ENCODE measurements at places on chromosomes 3 and 15.

DNA sequence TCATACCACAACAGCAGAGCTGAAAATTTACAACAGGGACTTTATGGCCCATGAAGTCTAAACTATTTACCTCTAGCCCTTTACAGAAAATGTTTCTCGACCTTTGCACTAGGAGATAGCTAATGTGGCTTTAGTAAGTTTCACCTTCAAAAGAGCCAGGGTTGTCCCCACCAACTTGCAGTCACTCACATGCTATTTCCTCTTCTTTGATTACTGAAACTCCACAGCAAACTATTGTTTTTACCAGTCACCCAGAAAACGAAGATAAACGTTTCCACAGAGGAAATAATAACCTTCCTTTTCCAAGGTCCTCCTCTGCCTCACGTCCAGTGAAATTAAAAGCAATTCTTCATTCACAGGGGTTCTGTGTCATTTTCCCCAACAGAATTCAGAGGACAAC is 48.2 kb downstream of the WWTR1 start:
- DNase-seq, result no peak

DNA sequence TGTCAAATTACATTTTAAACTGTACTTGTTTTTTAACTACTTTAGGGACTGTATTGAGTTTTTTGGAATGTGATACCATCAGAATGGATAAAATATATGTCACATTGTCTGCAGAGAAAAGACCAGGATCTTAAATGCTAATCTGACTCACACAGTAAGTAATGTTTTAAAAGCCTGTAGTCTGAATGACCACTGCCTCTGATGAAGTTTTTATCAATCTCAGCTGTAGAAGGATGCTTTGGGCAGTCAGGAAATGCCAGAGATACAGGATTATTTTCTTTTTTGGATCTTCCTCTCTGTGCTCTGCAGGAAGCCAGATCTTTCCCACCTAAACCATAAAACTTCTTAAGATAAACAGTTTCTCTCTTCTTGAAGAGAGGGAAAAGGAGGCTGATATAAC is 73.1 kb upstream of the PRTG start:
- no peak for DNase-seq

GRCh38 chr3:121490161-121490560 is 55.6 kb downstream of the POLQ start:
- no peak for DNase-seq

- no peak for DNase-seq
These were observed 2.1 kb downstream of the ZFAND6 start for GRCh38 chr15:80061582-80061981.

DNA sequence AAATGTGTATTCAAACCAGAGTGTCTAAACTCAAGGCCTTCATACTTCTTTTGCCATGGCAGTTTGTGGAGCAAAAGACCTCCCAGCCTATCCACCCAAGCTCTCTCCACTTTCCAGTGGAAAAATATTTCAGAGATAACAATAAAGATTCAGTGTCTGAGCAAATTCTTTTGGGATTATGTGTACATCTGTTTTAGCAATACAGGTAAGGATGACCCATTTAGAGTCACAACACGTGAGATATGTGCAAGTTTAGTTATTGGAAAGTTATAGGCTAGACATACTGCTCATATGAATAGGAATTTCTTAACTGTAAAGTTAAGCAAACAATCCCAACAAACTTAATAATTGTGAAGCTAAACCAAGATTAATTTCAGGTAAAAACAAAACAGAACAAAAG is 174.5 kb upstream of the LRIG1 start:
- no peak for DNase-seq

- no peak for DNase-seq
These were observed 244.4 kb downstream of the SOX2 start for GRCh38 chr3:181956122-181956521.

GRCh38 chr3:124886168-124887056 is 753 bp downstream of the ITGB5 start:
- DNase-seq, result no peak

- no peak for DNase-seq
These were observed 51.6 kb upstream of the CPOX start for GRCh38 chr3:98645039-98645438.

DNA sequence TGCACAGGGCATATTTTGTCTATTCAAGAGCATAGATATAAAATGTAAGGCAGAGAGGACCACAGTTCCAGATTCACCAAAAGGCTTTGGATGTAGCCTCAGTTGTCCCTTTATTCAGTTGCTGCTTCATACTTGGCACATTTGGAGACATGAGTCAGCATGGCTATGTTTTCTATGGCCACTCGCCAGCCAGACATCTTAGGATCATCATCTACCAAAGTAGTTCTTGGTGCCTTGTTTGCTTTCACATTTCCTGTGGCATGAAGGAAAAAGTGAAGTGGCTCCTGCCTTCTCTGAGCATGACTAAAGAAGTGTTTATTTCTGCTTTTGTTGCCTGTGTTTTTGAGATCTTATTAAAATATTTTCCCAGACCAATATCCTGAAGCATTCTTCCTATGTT is 7.2 kb downstream of the SUSD5 start:
- DNase-seq, result no peak

DNA sequence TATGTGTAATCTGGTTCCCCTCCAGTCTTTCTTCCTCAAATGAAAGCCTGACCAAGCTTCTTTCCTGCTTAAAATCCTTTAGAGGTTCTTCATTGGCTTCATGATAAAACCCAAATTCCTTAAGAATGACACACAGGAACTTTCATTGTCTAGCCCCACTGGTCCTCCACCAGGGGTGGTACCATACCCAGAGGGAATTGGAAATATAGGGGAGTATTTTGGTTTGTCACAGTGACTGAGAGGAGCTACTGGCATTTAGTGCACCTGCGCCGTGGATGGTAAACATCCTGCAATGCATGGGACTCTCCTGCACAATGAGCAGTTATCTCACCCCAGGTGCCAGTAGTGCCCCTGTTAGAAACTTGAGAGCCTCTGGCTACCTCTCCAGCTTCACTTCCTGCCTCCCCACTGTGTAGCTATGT is 10.8 kb downstream of the ZWILCH start:
- no peak for DNase-seq

Data from NCI-H1694 (cell line).